ENCODE measurements at places on chromosomes 6 and 20.

DNA sequence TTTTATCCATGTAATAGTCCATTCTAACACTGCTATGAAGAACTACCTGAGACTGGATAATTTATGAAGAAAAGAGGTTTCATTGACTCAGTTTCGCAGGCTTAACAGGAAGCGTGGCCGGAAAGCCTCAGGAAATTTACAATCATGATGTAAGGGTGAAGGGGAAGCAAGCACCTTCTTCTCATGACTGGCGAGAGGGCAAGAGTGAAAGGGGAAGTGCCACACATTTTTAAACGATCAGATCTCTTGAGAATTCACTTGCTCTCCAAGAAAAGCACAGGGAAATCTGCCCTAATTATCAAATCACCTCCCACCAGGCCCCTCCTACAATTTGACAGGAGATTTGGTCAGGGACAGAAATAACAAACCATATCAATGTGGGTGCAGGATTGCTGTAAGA, 859.7 kb downstream of the EPHA7 start:
- DNase-seq: no peak

DNA sequence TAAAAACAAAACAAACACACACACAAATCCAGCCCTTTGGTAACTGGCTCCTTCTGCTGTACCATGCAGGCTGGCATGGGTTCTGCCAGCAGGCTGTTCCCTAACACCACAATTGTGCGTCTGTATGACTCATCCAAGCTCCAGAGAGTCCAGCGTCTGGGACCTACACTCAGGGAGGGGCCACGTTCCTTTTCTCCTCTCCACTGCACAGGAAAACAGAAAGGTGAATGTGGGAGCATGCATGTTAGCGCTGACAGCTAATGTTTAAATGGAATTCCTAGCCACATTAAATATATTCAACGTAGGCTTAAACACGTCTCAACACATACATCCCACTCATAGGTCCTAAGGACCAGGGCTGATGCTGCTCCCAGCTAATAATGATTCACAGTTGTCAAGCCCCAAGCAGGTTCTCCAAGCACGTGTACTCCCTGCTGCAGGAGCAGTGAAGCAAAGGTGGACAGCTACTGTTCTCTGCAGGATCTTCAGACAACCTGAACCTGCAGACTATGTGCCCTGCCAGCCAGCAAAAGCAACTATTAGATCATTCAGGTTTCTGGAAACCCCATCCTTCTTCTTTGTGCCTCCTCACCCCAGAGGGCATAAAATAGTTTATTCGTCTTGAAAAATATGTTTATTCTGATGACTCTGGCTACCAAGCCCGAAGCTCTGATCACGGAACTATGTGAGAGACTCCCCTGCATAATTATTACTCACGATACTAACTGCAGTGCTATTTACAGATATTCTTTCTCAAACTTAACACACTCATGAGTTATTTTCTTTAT, 20.9 kb downstream of the MAP1LC3A start:
- DNase-seq: no peak

GRCh38 chr6:45432977-45433376, 55.2 kb upstream of the SUPT3H start:
- no peak for DNase-seq

DNA sequence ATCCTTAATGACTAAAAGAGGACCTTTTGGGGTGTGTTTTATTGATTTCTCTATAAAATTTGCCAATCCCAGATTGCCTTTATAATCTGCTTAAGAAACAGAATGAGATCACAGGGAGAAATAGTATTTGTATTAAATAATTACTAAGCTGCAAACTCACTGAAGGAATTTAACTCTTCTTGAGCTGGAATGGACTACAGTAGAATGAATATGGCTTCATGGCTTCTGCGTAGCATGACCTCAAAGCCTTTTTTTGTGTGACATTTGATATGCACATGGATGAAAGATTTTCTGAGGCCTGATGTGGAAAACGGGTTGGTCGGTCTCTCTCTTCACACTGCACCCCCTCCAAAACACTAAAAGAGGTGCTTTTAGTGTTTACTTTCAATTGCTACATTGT, 115.9 kb downstream of the QKI start:
- no peak for DNase-seq

DNA sequence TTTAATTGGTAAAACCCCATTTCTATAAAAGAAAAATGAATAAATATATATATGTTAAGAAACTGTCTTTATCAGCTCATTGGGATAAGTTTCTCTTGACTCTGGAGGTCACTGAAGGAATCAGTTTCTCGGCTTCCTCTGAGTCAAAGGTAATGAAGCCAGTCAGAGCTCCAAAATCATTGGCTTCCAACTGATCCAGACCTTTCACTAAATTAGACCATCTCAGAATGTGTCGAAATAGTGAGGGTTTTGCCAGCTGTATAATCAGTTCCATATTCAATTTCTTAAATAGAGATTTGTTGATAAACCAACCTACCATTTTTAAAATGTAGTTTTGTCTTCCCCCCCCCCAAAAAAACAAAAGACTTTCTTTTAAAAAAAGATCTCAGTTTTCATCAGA, 60.5 kb upstream of the SRSF6 start:
- no peak for DNase-seq
